Sigmoid colon (tissue), 7 donors: ENCODE measurements at places on chromosomes 12 and 14.

GRCh38 chr12:11863988-11864387 lies 206.8 kb upstream of the BCL2L14 start:
- DNase-seq = no peak

- DNase-seq = no peak
Measured at GRCh38 chr14:31360919-31361662, 59.3 kb downstream of the HEATR5A start.

GRCh38 chr12:12278899-12279298 lies 12.1 kb upstream of the LRP6 start:
- no peak for DNase-seq

DNA sequence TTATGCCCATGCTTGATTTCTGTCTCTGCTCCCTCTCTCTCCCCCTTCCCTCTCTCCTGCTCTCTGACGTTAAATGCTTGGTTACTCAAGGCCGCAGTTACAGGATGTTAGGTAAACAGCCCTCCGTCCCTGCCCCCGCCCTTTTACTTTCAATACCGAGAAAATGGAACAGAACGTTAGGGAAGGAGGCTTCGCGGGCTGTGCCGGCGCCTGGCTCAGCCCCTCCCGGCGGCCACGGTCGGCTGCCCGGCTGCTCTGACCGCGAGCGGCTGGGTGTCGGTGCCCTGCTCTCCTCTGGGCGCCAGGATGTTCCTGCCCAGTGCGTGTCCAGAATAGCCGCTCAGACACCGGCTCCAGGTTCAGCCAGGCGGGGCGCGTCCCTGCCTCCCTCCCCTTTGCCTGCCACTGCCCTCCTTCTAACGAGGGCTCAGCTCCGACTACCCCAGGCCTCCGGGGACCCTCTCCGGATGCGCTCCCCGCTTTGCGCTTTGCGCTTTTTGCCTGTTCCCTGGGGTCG lies 166.1 kb downstream of the ADCK1 start:
- DNase-seq = no peak

GRCh38 chr14:41986083-41986645 lies 379.5 kb downstream of the LRFN5 start:
- no peak for DNase-seq

GRCh38 chr12:452667-453210 lies 7.0 kb upstream of the B4GALNT3 start:
- no peak for DNase-seq
